ENCODE measurements at places on chromosomes 2 and 18.

DNA sequence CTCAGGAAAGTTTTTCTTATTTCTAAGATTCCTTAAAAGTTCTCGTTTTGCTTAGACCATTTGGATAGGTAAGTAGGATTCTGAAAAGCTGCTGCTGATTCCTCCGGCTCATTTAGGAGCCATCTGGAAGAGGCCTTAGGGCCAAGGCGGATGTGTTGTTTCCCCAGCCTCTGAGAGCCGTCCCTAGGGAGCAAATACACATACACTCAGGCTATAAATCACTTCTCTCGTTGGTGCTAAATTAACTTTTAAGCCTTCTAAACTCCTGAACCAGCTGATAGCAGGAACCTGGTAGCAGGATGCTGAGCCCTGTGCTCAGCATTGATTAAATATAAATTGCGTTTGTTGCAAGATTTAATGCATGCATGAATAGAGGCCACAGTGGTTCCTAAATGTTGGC is 109.8 kb downstream of the ADCYAP1 start:
- no peak for DNase-seq

- DNase-seq: peak; percentile 8
Observed at GRCh38 chr2:134411279-134411827, 157.5 kb downstream of the MGAT5 start.

- no peak for DNase-seq
Observed at GRCh38 chr18:78965260-78965659, 14.4 kb upstream of the SALL3 start.

GRCh38 chr18:4358618-4359017 is 96.5 kb downstream of the DLGAP1 start:
- DNase-seq: no peak

DNA sequence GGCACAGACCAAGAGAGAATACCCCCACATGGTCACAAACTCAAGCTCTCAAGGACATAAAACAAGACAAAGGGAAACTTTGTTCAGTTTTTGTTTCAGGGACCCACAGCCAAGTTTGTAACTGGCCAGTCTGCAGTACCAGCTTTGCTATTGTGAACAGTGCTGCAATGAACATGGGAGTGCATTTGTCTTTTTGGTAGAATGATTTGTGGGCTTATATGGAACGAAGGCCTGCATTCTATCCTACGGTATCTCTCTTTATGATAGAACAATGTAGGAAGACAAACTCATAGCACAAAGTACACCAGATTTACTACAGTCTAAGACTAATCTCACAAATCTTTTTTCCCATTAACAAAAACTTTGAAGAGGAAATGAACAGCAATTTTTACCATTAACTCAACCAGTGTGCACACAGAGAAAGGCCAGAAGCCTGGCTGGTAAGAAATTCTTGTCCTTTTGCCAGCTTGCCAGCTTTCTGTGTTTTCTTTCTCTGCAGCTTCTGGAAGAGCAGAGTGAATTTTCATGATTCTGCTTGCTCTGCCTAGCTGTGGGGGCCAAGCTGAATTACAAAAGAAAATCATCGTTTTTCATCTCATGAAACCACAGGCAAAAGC is 37.1 kb upstream of the FEZ2 start:
- no peak for DNase-seq

DNA sequence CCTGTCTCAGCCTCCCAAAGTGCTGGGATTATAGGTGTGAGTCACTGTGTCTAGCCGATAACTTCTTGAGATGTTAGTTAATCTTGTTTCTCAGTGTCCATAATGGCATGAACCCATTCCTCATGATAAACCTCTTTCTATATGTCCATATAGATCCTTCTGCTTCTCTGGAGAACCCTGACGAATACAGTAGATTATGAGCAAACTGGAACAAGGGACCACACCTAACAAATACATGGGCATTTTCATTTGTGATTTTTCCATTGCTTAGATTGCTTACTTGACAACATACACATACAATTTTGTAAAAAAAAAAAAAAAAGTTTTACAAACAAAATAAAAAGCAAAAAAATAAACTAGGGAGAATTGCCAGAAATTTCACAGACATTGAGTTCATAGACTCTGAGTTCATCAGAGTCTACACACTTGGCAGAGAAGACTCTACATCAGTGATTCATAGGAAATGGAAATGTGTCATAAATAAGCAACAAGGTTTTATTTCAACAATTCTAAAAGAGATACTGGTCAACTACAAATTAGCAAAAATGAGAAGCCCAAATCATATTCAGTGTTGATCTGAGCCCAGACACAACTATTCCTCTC is 96.7 kb downstream of the GALR1 start:
- no peak for DNase-seq

DNA sequence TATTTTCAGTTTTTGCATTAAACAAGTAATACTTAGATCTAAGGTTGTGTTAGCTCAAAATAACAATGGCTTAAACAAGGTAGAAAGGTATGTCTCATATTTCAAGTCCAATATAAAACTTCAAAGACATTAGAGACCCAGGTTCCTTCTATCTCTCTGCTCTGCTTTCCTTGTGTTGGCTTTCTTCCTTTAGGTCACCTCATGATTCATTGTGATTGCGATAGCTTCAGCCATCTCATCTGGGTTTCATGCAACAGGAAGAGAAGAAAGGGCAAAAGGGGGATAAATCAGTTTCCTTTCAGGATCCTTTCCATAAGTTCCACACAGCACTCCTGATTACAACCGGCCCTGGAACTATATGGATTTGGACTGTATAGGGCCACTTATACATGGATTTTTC is 16.0 kb upstream of the TBR1 start:
- no peak for DNase-seq

DNA sequence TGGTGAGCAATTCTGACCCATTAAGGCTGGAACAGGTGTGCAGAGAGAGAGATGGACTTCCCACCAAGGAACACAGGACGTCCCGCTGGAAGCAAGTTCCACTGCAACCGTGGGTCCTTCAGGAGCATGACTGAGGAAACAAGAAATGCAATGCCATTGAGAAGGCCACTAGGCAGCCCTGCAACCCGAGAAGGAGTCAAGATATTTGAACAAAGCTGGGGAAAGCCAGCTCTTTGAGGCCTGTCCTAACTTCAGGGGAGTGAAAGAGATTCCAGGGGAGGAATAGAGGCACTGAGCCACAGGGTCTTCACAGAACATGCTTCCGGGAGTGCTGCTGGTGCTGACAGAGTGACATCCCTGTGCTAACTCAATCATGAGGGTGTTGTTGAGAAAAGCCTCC is 153.8 kb upstream of the ZNF236 start:
- DNase-seq: no peak

DNA sequence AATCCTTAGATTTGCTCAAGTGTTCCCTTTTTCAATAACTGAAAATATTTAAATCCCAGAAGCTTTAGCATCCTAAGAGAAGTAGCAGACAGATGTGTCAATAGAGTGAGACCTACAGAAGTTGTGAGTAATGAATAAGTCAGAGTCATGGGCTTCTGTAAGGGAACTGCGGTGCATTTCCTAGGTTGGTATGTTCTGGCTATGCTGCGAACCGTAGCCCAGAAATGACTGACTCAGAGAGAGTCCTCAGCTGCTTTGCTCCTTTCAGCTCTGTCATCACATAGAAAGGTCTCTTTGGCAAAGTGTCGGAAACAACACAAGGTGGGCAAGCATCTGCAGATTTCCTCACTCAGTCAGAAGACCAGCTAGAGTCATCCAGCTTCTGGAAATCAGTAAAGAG is 297.1 kb downstream of the ARHGAP15 start:
- no peak for DNase-seq

- no peak for DNase-seq
Observed at GRCh38 chr2:113192459-113193100, 18.8 kb downstream of the PSD4 start.

- DNase-seq: peak; percentile 19
Observed at GRCh38 chr2:147352264-147353071, 492.4 kb upstream of the ACVR2A start.

GRCh38 chr2:176743671-176744070 is 468.9 kb upstream of the HNRNPA3 start:
- no peak for DNase-seq

GRCh38 chr2:10757814-10758286 is 36.4 kb downstream of the ATP6V1C2 start:
- DNase-seq: no peak

DNA sequence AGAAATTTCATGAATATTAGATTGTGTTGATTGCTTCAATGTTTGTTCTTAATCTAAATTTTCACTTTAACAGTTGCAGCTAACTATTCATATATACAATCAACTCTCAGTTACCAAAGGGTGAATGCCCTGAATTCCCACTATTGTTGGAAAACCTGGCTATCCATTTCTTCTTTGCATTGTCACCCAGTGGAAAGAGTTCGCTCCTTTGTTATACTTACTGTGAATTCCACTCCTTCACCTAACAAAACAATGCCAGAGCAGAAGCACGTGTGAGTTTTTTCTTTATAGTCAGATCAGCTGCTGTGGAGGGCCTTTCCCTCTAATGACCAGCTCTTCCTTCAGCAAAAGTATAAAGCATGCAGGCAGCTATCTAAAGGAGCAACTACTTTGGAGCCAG is 409.2 kb upstream of the NRP2 start:
- no peak for DNase-seq
